ENCODE measurements at places on chromosomes 4 and X.

DNA sequence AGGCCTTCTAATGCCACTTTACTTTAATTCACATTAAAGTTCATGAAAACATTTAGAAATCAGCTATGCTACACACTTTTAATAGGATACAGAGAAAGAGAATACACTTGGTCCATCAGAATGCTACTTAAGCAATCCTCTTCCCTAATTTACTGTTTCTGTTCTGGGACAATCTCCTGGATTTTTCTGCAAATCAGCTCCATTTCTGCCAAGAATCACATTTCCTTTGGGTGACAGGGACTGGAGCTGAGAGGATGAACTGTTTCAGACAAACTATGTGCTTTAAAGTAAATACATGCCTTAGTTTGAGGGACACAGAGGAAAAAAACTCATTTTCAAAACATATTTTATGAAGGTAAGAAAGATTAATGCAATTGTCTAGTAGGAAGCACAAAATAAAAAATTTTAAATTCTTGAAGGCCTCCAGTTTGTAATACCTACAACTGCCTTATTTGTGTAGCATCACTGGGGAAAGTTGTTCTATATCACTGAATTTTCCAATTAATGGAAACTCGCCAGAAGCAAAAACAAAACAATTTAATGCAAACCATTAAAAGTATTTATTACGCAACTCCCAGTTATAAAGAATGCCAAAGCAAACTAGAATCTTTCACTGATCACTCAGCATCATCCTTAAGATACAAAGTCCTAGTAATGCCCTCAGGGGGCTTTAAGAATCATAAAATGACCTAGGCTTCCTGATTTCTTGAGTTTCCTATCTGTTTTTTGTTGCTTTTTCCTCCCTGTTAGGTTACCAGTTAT is 36.3 kb downstream of the BCLAF3 start:
- DNase-seq: no peak

DNA sequence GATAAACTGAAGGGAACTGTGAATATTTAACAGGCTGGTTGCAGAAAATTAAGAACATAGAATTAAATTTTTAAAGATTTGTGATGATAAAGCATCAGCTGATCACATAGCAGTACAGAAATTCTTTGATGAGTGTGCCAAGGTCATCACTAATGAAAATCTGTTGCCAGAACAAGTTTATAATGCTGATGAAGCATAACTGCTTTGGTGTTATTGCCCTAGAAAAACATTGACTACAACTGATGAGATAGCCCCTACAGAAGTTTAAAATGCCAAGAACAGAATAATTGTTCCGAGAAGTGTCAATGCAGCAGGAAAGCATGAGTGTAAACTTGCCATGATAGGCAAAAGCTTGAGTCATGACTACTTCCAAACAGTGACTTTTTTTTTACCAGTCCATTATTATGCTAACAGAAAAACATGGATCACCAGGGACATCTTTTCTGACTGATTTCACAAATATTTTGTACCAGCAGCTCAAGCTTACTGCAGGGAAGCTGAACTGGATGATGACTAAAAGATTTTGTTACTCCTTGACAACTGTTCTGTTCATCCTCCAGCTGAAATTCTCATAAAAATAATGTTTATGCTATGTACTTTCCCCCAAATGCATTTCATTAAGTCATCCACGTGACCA is 1136.6 kb downstream of the FAT4 start:
- no peak for DNase-seq

DNA sequence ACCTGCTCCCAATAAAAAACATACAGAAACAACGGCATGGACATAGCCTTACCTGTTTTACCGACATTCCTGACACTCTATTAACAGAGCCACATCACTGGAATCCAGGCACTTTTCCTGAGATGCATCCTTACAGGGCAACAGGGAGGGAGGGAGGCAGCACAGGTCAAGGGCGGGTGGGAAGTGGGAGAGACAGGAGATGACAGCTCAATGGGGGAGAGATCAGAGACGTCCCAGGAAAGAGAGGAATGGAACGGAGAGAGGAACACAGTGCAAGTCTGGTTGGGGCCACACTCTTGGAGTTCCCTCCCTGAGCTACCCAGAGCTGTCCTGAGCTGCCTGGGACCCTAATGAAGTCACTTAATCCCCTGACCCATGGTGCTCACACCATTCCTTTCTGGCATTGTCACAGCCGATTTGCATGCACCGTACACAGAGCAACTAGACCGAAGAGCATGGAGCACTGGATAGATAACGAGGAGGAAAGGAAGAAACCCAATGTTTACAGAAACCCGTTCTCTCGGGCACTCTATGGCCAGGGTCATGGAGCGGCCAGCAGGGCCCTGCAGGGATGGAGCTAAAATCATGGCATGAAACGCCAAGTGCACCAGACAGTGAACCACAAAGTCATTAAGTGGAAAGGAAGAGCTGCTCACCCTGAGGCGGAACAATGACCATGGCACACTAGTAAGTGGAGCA is 93.1 kb downstream of the NSUN7 start:
- no peak for DNase-seq

- peak; percentile 63 for DNase-seq
These were observed 11.9 kb downstream of the AR start for GRCh38 chrX:67555578-67556203.

GRCh38 chr4:149574971-149575370 is 240.7 kb downstream of the IQCM start:
- DNase-seq: no peak

DNA sequence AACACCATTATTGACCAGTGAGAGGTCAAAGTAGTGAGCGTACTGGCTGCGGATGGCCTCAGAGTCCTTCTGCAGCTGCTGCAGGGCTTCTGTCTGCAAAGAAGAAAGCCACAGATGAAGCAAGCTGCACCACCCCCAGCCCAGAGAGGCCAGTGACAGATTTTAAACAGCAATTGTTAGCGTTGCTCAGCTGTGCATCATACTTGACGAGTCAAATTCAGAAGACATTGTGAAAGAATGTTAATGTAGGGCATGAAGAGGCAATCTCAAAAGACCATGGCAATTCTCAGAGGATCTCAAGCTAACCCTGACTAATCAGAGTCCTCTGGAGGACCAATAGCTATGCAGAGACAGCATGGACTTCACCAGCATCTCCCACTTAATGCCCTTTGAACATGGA is 16.6 kb downstream of the DKC1 start:
- no peak for DNase-seq

GRCh38 chrX:65900850-65901844 is 138.7 kb downstream of the VSIG4 start:
- DNase-seq: peak; percentile 52

GRCh38 chrX:18674788-18675735 is 3.2 kb upstream of the RS1 start:
- peak; percentile 87 for DNase-seq

DNA sequence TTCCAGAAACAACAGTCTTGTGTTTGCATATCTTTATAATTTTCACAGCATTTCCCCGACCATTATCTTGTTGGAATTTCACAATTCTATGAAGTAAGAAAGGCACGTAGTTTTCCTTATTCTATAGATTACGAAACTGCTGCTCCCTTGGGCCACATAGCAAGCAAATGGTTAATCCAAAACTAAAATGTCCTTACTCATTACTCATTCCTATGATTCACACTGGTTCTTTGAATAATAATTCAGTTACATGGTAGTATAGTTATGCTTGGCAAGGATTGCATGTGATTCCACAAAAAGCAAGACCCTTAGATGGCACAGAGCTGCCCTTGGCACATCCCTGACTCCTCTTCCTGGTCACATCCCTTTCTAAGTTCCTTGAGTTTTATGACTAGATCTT is 51.2 kb downstream of the OR13H1 start:
- no peak for DNase-seq

- no peak for DNase-seq
These were observed 227.5 kb upstream of the STK26 start for GRCh38 chrX:131795442-131796229.

- no peak for DNase-seq
These were observed 327.8 kb downstream of the PDGFC start for GRCh38 chr4:156643826-156644225.

GRCh38 chr4:71261001-71261400 is 77.8 kb upstream of the SLC4A4 start:
- no peak for DNase-seq

GRCh38 chr4:85793233-85793585 is 318.3 kb downstream of the ARHGAP24 start:
- no peak for DNase-seq

- DNase-seq: no peak
These were observed 972.3 kb downstream of the PCDH7 start for GRCh38 chr4:31692399-31692940.

DNA sequence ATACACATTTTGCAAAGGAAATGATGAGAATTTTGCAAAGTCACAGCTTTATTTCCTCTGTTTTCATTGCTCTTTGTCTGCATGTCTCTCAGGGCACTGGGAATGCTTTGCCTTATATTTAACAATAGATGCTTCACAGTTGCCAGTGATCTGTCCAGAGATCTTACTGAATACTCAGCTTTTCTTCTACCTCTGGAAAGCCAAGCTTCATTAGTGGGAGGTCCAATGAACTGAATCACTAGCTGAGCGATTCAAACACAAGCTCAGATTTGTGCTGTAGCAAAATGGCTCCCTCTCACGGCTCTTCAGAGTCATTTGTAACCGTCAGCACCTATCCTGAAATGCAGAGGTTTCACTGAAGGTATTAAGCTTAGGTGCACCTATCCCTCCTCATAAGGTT is 138.9 kb downstream of the DCLK2 start:
- no peak for DNase-seq

GRCh38 chrX:20988804-20989203 is 385.4 kb upstream of the CNKSR2 start:
- no peak for DNase-seq

DNA sequence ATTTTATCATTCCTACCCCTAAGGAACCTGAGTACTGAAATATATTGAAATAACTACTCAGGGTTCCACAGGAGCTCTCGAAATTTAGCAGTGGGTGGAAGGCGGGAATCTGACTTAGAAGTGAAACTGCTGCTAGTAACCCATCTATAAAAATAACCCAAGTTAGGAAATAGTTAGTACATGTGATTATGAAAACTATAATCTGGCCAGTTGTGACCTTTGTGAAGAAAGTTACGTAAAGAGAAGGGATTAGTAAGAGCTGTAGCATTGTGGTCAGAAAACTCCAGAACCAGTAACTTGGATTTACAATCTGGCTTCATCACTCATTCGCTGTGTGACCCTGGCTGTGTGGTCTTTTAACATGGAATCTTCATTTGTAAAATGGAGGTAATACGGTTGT is 175.5 kb downstream of the RAPGEF2 start:
- peak; percentile 89 for DNase-seq

DNA sequence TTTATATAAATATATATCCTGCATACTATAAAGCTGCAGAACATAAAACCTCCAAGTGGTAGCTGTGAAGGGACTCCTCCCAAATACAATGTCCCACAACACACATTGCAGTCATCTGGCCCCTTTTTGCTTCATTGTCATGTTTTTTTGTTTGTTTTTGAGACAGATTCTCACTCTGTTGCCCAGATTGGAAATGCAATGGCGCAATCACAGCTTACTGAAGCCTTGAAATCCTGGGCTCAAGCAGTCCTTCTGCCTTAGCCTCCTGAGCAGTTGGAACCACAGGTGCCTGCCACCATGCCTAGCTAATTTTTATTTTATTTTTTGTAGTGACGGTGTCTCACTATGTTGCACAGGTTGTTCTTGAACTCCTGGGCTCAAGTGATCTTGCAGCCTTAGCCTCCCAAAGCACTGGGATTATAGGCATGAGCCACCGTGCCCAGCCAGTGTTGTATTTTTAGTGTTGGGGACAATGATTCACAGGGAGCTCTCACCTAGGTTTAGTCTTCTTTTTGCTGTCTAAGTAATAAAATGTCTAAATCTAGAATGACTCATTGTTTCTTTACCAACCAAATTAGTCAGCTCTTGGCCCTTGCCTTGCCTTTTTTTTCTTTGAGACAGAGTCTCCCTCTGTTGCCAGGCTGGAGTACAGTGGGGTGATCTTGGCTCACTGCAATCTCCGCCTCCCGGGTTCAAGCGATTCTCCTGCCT is 24.0 kb upstream of the XIAP start:
- DNase-seq: peak; percentile 53

GRCh38 chr4:121597346-121597934 is 99.3 kb downstream of the ANXA5 start:
- DNase-seq: no peak

DNA sequence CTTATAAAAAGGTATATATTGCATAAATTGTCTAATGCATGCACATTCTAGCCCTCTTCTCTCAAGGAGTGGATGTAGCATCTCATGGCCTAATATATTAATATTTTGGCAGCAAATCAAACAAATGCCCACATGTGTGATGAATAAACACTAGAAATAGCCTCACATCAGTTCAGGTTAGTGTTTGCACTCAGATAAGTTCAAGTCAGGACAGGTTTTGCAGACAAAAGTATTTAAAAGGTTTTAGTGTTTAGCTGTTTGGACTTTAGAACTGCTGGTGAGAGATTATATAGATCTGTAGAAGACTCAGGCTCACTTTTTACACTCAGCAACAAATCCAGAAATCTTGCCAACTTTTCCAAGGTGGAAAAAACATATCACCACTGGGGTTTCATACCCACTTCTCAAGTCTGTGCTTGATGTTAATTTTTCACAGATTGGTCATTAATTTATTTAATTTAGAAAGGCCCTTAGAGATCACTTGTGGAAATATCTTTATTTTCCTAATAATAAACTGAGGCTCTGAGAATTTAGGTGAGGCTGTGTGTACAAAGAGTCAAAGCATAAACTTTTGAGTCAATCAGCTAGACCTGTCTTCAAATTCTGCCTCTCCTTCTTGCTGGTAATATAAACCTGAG is 362.6 kb downstream of the GASK1B start:
- DNase-seq: no peak

- no peak for DNase-seq
These were observed 229.3 kb downstream of the IDS start for GRCh38 chrX:149275836-149276235.

DNA sequence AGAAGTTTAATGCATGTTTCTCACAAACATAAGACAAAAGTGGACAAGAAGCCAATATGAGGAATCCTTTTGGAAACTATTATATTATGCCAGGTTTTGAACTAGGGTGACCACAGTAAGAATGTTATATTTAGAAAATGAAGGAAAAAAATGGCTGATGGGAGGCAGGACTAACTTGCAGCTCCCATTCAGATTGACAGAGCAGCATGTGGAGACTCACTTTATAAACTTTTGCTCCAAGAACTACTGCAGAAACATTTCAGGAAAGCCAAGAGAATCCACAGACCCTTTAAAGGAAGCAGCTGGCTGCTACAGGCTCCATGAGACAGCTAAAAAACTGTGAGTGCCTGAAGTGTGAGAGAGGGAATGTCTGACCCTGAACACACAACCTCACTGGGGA is 738.6 kb upstream of the GRIA3 start:
- DNase-seq: no peak

GRCh38 chr4:108192056-108192455 is 23.3 kb upstream of the LEF1 start:
- no peak for DNase-seq

DNA sequence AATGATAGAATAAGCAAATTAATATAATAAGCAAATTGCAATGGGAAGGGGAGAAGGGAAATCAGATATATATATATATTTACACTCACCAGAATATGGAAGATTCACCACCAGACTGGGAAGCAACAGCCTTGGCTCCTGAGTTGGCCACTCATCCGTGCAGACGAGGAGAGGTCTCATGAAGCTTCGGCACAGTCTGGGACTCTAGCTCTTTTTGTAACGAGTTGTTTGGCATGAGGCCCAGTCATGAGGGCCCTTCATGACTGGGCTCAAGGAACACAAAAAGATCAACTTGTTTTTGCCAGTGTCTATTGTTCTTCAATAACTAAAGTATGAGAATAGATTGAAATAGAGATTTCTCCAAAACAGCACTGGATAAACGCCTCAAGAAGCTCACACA is 176.4 kb downstream of the ADGRA3 start:
- no peak for DNase-seq

Data from suppressor macrophage (primary cell).